Activated CD4-positive, alpha-beta T cell treated with anti-CD3 and anti-CD28 coated beads, Interleukin-2, amount 50 U/mL, for 48 hours (primary cell): ENCODE measurements at places on chromosomes 5 and 9.

- DNase-seq = no peak
Observed at GRCh38 chr5:1783216-1783554, 16.5 kb downstream of the MRPL36 start.

- DNase-seq = no peak
Observed at GRCh38 chr9:90840696-90841095, 39.1 kb downstream of the SYK start.

DNA sequence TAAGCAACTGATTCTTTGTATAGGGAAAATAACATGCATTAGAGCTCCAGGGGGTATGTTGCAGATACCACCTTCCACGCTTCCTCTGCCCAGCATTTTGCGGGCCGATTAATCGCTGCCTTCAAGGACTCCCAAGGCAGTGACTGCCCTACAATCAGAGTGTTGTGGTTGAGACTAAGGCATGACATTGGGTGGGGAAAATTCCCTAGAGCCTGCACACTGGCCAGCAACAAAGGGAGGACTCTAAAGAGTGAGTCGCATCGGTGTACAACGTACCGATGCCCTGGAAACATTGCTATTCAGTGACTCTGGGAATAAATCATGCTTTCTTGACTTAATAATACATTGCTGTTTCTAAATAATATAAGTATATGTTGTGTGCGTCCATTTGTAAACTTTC, 119.7 kb downstream of the ZNF462 start:
- no peak for DNase-seq

- DNase-seq = no peak
Observed at GRCh38 chr5:174947548-174947947, 223.2 kb downstream of the MSX2 start.

- no peak for DNase-seq
Observed at GRCh38 chr9:21141427-21141882, at the start of gene IFNW1. Gene IFNW1, minus strand, starts transcription at chr9:21141832. Its CDS starts 262 bp downstream, at chr9:21141570.

- no peak for DNase-seq
Observed at GRCh38 chr5:91499943-91500531, 116.9 kb upstream of the ARRDC3 start.

DNA sequence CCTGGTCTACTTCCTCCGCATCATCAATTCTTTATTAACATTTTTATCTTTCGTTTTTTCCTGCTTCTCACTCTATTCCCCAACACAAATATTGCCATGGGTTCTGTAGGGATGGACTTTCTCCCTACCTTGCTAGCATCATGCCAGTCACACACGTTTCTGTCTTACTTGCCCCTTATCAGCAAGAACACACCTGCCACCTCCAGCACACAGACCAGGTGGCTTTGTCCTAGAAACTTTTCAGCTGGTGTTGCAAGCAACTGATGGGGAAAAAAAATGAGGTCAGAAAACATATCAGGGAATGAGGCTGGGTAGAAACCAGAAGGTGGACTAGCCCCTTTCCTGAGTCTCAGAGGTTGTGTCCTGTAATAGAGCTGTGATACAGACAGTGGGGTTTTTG, 5.8 kb downstream of the SH3RF2 start:
- DNase-seq = no peak

GRCh38 chr9:133800266-133800665, 62.1 kb upstream of the SARDH start:
- no peak for DNase-seq

- no peak for DNase-seq
Observed at GRCh38 chr9:32385152-32385884, 875 bp downstream of the ACO1 start.

- DNase-seq = no peak
Observed at GRCh38 chr5:32990593-32991420, 279.7 kb downstream of the NPR3 start.

DNA sequence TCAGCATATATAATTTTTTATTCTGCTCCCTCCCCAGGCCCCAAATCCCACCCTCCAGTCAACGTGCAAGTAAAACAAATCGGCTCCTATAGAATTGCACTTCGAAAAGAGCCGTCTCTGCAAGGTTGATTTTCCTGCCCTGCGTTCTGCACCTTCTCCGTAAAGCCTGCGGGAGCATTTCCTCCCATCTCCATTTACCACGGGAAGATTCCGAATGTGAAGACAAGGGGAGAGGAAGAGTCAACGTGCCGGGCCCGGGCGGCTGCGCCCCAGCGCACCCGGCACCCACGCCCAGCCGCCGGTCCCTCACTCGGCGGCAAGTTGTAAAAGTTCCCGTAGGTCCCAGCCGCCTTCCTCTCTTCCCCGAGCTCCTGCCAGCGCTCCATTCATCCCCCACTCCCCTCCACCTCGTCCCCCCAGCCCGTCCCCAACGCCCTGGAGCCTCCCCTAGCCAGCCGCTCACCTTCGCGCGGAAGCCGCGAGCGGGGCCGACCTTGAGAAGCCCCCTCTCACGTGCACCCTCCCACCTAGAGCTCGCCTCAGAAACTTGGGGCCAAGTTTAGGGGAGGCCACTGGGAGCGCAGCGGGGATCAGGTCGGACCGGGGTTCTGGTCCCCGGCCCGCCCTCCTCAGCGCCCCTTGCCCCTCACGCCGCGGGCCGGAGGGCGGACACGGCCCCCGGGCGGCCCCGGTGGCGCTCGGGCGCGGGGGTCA, 431 bp downstream of the BNC2 start:
- no peak for DNase-seq

- no peak for DNase-seq
Observed at GRCh38 chr5:36836831-36837230, 39.7 kb upstream of the NIPBL start.

DNA sequence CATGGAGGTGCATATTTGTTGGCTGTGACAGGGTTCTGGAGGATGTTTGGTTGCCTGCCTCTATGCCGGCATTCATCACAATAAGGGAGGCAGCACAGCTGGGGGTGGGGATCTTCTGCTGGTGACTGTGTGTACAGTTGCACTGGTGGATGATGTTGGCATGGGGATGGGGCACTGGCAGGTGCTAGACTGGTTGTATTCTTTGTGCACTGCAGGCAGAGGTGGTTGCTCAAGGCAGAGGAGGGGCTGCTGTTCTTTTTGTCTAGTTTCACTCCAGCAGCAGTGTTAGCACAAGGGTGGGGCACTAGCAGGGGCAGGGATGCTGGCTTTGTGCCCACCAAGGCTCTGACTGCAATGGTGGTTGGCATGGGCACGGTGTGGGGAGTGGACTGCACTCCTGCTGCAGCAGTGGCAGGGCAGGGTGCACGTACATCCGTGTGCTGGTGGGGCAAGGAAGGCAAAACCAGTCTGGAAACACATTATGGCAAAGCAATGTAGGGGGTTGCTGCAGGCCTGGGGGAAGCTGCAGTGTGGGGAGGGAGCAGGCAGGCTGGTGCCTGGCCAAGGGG, 69.3 kb downstream of the ISOC1 start:
- DNase-seq = no peak

- no peak for DNase-seq
Observed at GRCh38 chr9:13070612-13071595, 208.6 kb downstream of the MPDZ start.

GRCh38 chr9:107137495-107138202, 145.4 kb upstream of the RAD23B start:
- no peak for DNase-seq

DNA sequence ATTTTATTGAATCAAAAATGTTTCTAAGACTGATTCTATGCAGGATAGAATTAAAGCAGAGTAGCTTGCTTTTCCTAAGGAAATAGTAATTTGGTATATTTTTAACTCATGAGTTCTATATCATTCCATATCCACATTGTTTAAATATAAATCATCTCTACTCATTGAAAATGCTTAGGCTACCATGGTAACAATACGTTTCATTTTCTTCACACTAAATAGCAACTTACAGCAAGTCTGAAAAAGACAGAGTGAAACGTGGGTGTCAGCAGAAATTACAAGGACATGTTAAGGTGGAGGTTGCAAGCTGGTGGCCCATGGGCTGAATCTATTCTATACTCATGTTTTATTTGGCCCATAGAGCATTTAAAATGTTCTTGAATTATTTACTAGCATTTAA, 487.9 kb downstream of the ARHGEF28 start:
- no peak for DNase-seq

DNA sequence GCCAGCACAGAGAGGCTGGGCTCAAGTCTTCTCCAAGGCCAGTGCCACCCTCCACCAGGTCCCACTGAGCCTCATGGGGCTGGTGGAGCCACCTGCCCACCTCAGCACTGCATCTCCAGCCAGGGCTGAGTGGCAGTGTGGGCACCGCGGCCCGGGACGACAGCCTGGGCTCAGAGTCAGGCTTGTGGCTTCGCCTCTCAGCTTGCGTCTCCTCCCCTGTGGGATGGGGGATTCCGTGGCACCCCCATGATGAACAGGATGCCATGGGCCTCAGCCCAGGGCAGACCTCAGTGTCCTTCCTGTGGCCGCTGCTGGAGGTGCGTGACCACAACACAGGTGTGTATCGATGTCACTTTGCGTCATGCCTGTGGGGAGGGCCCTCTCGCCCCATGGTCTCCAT, 136.4 kb upstream of the PPP1R26 start:
- no peak for DNase-seq

DNA sequence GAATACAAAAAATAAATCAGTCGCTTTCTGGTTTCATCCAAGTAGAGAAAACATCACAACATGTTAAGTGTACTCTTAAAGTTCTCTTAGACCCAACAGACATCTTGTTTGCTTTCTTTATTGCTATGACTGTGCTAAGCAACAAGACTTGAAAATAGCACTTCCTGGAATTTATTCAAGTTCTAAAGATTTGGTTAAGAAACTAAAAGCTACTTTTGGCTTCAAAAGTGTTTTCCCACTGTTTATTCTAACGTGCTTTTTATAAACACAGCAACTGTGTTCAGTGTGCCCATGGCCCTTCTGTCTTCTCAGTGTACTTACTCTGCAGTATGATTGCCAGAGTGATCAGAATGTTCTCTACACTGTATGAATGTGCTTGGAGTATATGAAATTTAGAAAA, 109.8 kb downstream of the GIN1 start:
- DNase-seq = no peak

DNA sequence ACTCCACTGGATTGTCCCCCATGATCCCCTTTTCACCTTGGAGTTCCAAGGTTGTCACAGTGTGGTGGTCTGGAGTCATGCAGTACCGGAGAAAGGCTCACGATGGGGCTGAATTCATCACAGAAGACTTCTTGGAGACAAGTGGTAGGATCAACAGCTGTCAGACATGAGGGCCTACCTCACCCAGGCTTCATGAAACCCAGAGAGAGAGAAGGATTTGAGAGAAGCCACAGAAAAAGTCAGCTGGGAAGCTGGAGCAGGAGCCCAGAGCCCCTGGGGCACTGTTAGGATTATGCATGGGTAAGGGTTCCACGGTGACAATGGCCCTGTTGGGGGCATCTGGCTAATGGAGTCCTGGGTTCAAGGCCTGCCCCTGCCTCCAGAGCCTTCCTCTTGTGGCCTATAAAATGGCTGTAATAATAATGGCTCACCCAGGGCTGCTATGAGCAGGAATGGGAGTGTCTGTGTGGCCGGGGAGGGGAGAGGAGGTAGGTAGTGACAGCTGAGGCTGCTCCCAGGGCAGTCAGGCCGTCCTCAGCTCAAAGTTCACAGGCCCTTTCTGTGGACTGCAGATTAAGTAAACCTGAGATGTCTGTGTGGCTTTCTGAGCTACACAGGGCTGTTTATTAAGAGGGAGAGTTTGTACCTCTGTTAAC, 910 bp downstream of the TRIM14 start:
- peak; percentile 55 for DNase-seq

GRCh38 chr5:175025077-175025476, 300.7 kb downstream of the MSX2 start:
- DNase-seq = no peak

GRCh38 chr5:130874861-130875417, 290.1 kb downstream of the HINT1 start:
- DNase-seq = no peak

DNA sequence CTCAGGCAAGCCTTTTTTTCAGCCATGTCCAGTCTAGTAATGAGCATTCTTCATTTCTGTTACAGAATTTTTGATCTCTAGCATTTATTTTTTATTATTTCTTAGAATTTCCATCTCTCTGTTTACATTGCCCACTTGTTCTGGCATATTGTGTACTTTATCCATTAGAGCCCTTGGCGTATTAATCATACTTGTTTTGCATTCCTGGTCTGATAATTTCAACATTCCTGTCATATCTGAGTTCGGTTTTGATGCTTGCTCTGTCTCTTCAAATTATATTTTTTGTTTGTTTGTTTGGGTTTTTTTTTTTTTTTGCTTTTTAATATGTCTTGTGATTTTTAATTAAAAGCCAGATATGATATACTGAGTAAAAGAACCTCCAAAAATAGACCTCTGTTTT, 23.0 kb upstream of the JAK2 start:
- DNase-seq = no peak

GRCh38 chr5:77560677-77561263, 68.7 kb upstream of the WDR41 start:
- DNase-seq = no peak

- no peak for DNase-seq
Observed at GRCh38 chr5:159034083-159034824, 65.5 kb downstream of the EBF1 start.

- DNase-seq = no peak
Observed at GRCh38 chr5:173989432-173990082, 587 bp downstream of the C5orf47 start.

DNA sequence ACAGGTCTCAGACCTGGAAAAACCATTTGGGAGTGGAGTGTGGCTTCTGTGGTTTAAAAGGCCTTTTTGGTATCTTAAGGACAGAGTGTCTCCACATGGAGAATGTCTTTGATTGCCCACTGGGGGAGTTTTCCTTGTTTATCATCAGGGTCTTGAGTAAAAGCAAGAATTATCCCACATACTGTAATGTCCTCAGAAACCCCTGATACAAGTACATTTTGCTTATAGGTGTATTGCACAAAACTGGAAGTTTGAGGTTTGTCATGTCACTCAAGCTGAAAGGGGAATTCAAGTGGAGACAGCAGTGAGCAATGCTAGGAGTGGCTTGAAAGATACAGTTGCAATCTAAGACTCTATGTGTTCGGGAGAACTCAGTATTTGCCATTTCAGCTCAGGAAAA, 62.7 kb upstream of the GRAMD2B start:
- DNase-seq = no peak

DNA sequence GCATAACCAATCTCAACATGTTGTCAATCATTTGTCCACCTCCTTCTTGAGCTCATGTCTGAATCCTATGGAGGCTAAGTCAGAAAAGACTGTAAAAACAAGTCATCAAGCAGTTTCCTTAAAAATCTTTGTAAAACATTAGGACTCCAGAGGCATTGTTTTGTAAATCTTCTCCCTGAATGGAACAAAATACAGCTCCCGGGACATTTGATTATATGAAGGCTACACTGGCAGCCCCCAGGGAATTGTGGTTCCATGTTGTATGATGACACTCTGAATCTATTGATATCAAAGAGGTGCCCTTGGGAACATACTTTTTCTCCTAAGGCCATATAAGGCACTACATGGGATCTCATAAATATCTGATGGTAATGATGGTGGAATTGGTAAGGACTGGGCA, 83.2 kb upstream of the NUDT12 start:
- DNase-seq = no peak
